Activated CD4-positive, alpha-beta T cell treated with anti-CD3 and anti-CD28 coated beads, Interleukin-2, amount 50 U/mL, for 24 hours (primary cell): ENCODE measurements at places on chromosomes 3 and 15.

GRCh38 chr3:179149406-179149867 lies 1.3 kb downstream of the PIK3CA start:
- no peak for DNase-seq

DNA sequence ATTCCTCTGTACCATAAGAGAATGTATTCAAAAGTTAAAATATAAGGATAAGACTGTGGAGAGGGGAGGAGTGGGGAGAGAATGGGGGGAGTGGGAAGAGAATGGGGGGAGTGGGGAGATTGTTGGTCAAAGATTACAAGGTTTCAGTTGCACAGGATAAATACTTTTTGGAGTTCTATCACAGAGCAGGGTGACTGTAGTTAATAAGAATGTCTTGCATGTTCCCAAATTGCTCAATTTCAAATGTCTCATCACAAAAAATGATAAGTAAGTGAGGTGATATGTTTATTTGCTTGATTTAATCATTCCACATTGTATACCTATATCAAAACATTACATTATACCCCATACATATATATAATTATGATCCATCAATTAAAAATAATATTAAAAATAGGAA lies 23.0 kb upstream of the MEF2A start:
- DNase-seq = no peak

GRCh38 chr3:155772801-155773200 lies 27.9 kb upstream of the PLCH1 start:
- DNase-seq = no peak

DNA sequence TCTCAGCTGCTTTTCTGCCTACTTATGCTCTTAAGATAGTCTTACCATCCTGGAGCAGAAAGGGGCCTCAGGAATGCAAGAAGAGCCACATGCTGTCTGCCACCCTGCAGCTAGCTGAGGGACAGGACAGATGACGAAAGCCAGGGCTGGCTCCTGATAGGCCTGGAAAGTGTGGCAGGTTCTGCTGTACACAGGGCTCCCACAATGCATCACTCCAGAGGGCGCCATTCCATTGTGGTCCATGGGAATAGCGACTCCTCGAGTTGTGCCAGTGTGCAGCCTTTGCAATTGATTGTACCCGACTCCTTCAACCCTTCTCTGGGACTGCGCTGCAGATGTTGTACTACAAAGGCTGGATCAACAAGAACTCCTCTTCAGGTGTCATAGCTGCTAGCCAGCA lies 11.2 kb downstream of the ACAN start:
- DNase-seq = no peak

DNA sequence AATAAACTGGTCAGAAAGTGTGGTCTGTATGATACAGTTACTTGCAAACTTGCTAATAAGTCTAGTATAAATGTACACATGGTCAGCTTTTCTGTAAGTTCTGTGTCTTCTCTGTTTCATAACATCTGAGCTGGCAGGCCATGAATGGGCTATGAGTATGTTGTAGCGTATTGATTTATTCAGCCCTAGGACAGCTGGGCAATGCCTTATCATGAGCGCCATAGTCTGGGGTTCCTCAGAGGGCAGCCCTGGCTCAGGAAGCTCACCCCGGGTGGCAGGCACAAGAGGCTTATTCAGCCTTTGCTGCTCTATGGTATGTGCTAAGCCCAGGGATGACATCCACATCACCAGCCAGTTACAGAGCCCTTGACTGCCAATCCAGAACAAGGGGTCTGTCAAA lies 50.7 kb upstream of the CCR2 start:
- no peak for DNase-seq

- DNase-seq = no peak
Observed at GRCh38 chr3:55910543-55910942, 423.4 kb upstream of the WNT5A start.

DNA sequence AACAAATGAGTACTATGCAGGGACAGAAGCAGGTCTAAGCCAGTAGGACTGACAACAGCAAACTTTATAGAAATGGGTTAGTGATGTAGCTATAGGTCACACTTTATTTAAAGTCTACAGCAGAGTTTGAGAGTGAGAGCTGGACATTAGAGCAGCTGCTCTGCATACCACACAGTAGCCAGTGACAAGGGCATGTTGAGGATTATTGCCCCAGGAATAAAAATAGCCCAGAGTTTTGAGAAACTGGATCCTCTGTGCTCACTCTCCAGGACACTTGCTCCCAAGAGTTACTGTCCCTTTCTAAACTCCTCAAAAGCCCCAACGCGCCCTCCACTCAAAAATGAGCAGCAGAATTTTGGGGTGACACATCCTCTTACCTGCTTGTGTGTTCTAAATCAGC lies 21.1 kb downstream of the LRTM1 start:
- no peak for DNase-seq

DNA sequence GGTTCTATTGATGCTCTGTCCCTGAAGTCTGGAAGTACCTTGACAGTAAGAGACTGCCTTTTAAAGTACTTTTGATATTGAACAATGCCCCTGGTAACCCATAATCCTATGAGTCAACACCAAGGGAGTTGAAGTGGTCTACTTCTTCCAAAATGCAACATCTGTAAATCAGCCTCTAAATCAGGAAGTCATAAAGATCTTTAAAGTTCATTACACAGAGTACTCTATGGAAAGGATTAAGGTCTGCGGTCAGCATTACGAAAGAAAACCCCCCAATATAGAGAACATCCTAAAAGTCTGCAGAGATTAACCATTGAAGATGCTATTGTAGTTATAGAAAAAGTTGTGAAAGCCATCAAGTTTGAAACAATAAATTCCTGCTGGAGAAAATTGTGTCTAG lies 52.7 kb upstream of the CMC1 start:
- DNase-seq = no peak

- no peak for DNase-seq
Observed at GRCh38 chr3:81105789-81106488, 655.5 kb downstream of the GBE1 start.

GRCh38 chr3:12237912-12238650 lies 50.8 kb upstream of the PPARG start:
- DNase-seq = no peak

GRCh38 chr3:124650798-124651197 lies 79.5 kb upstream of the UMPS start:
- no peak for DNase-seq

- DNase-seq = no peak
Observed at GRCh38 chr15:84582583-84583157, 18.1 kb upstream of the ZSCAN2 start.

DNA sequence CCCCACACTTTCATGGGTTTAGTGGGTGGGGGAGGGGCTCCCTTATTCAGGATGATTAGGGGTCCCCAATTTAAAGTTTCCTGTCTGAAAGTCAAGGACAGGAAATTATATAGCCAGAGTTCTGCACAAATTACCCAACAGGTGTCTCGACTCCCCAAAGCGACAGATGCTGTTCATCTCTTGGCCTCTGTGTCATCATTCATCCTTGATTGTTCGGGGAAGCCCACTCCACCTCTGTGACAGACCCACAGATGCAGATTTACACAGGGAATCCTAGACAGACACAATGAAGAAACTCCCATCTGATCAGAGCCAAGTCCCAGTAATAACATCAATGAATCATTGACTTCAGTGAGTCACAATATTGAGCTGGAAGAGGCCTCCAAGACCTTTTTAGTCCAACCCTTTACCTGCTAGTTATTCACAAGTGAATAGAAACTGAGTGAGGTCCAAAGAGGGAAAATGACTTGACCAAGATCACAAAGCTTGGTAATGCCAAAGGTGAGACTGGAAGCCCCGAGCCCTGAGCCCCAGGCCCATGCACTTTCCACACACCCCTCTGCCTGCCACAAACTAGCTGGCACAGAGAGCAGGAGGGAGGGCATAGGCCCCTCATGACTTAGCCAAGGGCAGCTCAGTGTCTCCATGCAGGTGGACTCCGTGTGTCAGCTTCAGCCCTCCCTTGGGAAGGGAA lies 7.9 kb upstream of the SRP14 start:
- DNase-seq = no peak

- no peak for DNase-seq
Observed at GRCh38 chr3:118948146-118948545, 86.5 kb downstream of the IGSF11 start.

- no peak for DNase-seq
Observed at GRCh38 chr3:66355394-66355793, 134.6 kb downstream of the SLC25A26 start.

DNA sequence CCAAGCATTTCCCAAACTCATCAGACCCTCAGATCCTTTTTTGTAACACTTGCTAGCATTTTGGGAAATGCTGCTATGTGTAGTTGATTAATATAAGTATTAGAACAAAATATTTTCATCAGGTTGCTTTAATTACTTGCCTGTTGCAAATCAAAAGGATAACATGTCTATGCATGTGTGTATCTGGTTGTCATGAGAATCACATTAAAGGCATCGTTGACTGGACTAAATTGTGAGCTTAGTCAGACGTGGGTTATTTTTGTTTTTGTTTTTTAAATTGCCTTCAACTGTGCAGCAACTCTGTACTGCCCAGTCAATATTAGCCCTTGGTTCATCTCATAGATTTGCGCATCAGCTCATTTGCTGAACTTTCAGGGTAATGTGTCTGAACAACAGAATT lies 81.6 kb downstream of the SLMAP start:
- DNase-seq = no peak

DNA sequence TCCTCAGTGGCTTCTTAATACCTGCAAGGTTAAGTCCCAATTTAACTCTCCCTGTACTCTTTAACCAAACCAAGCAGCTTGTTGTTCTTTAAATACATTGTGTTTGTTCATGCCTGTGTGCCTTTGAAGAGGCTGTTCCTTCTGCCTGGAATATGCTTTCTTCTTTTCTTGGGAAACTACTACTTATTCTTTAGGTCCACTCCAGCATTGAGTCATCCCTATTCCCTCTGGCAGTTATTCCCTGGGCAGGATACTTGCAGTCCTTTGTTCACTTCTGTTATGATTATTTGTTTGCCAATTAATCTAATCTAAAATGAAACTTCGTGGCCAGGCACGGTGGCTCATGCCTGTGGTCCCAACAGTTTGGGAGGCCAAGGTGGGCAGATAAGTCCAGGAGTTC lies 139.3 kb downstream of the ZNF609 start:
- no peak for DNase-seq

- DNase-seq = no peak
Observed at GRCh38 chr3:105062853-105063252, 303.9 kb upstream of the ALCAM start.

DNA sequence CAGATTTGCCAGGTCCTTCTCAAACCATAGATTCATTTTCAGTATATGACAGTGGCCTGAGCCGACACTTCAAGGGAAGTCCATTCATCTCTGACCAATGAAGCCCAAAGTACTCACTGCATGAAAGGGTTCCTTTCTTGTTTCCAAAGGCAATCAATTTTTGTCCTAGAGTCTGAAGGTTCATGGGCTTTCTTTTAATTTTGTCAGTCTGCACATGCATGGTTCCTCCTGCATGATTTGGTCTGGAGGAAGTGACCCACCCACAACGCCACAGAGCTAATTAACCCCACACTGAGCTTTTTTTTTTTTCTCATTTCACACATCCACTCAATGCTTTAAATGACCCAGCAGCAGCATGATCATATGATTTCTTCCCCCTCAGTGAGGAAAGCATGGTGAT lies 216.4 kb downstream of the TIGIT start:
- no peak for DNase-seq

GRCh38 chr15:62212741-62213140 lies 47.7 kb upstream of the C2CD4B start:
- DNase-seq = no peak

- no peak for DNase-seq
Observed at GRCh38 chr3:23028294-23028693, 174.8 kb upstream of the UBE2E2 start.

DNA sequence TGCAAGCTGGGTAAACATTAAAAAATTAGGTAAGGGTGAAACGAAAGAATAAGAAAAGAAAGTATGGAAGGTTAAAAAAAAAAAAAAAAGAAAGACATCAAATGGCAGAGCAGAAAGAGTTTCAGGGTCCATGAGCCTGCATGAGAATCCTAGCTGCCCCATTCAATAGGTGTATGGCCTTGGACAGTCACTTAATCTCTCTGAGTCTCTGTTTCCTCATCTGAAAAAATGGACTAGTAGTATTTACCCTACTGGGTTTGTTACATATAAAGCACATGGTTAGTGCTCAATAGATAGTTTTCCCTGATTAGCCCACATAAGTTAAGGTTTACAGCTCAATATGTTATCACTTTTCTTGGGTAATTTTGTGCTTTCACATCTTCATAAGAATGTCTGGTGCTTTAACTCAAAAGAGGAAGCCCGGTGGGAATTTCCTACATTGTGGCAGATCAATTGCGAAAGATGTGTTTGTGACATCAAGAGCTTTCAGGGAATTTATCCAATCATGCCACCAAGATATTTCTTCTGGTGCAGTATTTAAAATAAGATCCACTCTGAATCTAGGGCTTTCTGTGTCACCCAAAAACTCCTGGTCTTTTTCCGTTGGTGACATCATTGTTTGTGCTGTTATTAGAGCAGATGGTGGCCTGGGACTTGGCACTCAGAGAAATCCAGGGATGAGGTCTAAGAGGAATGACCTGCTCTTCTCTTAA lies 57.2 kb upstream of the UBE2E1 start:
- DNase-seq = no peak

DNA sequence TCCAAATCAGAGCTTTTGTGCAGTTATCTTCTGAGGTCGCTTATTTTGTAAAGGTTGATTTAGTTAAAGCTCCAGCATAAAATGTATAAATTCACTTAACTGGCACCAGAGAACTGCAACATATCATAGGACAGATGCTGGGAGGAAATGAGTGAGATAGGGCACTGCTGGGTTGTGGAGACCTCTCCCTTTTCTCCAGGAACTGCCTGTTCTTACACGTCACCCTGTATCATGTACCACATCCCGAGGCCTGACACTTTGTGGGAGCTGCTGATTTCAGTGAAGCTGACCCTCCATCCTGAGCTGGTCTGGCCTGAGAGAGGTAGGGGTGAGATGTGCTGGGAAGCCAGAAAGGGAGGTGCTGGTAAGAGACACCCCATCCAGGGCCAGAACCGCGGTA lies 213.8 kb upstream of the FEZF2 start:
- DNase-seq = no peak

DNA sequence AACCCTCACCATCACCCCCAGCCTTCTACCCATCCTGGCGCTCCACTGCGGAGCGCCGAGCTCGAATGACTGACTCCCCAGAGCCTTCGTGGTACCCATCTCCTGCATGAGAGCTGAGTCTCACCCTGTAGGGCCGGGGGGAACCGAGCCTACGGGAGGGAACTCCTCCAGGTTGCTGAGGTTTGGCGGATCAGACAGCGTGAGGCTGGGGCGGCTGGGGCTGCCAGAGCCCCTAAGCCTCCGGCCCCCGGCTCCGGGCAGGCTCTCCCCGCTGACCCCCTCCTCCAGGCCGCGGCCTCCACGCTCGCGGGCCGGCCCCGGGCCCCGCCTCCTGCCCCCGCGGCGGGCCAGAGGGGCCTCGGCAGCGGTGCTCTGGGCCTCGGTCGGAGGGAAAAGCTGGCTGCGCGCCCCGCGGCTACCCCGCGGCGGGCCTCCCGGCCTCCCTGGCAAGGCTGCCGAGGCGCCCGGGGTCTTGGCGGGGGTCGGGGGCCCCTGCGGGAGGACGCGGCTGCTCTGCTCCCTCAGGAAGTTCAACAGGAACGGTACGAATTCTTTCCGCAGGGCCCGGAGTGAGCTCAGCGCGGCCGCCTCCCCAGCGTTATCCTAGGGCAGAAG lies 643 bp downstream of the CDAN1 start:
- no peak for DNase-seq
